Inflammatory macrophage (primary cell): ENCODE measurements at places on chromosomes 3 and 15.

DNA sequence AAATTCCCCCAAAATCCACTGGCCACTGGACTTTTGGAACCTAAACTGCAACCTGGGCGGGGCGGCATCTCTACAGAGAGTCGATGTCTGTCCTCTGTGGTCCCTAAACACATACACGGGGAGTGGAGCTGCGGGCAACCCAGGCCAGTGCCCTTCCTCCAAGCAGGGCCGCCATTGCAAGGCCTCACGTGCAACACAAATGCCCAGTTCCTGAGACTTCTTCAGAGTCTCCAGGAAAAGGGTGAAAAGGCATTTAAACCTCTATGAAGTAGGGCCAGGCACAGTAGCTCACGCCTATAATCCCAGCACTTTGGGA, 4.9 kb downstream of the MUC4 start:
- no peak for DNase-seq

- no peak for DNase-seq
These were observed 15.3 kb downstream of the TNK2 start for GRCh38 chr3:195893044-195893395.

DNA sequence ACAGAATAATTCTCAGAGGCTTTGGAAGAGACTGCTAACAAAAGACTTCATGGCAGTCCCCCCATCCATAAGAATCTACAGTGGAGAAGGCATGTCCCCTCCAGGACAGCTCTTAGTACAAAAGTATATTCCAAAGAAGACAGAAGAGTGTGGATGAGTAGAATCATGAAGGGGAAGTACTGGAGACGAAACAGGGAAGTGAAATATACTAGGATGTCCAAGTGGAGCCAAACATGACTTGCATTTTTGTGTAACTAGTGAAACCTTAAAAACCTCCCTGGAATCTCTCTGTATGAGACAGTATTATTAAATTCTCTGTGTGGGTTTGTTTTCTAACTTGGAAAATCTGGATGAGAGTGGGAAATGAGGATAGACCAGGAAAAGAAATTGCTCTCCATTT, 312.4 kb downstream of the RSL24D1 start:
- peak; percentile 57 for DNase-seq

GRCh38 chr3:49132437-49133225, at the start of gene LAMB2:
TSS of gene LAMB2 (minus strand) at chr3:49133050. CDS start at chr3:49132867, 183 bp downstream.
- DNase-seq: peak; percentile 28

- DNase-seq: peak; percentile 38
These were observed 34.9 kb downstream of the NXPE3 start for GRCh38 chr3:101813817-101814440.

- no peak for DNase-seq
These were observed 187.7 kb downstream of the ITPR1 start for GRCh38 chr3:4680871-4681300.

DNA sequence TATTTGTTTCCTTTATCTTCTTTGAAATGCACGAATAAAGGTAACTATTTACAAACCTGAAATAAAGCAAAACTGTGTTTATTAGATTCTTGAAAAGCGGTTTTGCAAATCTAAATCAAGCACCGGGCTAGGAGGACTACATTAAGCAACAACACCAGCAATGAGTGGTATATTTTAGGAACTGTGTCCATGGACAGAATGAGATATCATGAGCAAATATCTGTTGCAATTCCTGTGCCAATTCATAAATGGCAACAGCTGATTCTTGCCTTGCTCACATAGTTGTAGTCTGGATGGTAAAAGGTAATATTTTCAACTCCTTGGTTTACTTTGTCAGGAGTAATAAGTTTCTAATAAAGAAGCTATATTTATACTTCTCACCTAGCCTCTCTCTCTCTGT, 403.3 kb downstream of the LPP start:
- peak; percentile 73 for DNase-seq

DNA sequence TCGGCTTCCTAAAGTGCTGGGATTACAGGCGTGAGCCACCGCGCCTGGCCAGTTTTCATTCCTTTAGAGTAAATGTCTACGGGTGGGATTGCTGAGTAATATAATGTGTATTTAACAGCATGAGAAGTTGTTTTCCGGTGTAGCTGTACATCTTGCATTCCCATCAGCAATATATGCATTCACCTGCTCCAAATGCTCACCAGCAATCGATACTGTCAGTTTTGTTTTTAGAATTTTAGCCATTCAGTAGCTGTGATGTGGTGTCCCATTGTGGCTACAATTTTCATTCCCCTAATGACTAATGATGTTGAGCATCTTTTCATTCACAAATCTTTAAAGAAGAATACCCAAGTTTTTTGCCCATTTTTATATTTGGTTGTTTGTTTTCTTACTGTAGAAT, 134.8 kb upstream of the RGMA start:
- no peak for DNase-seq

- peak; percentile 31 for DNase-seq
These were observed 138.7 kb downstream of the PEX5L start for GRCh38 chr3:179898024-179898423.
